ENCODE measurements at places on chromosomes 16 and 17.

GRCh38 chr17:53141731-53142130 is 681.0 kb upstream of the KIF2B start:
- no peak for DNase-seq

DNA sequence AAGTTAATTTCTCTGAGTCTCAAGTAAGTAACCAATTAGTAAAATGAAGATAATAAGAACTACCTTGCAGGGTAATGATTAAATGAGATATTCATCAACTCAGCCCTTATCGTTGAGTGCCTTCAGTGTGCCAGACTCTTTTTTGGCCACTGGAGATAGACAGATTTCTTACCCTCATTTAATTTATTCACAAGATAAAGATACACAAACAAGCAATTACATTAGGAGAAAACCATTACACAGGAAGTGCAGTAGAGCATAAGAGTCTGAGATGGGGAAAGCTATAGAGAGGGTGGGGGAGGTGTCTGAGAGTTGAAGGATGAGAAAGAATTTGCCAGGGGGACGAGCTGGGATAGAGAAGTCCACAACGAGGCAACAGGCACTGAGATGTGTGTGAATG is 72.5 kb upstream of the BCAR1 start:
- DNase-seq, result no peak

DNA sequence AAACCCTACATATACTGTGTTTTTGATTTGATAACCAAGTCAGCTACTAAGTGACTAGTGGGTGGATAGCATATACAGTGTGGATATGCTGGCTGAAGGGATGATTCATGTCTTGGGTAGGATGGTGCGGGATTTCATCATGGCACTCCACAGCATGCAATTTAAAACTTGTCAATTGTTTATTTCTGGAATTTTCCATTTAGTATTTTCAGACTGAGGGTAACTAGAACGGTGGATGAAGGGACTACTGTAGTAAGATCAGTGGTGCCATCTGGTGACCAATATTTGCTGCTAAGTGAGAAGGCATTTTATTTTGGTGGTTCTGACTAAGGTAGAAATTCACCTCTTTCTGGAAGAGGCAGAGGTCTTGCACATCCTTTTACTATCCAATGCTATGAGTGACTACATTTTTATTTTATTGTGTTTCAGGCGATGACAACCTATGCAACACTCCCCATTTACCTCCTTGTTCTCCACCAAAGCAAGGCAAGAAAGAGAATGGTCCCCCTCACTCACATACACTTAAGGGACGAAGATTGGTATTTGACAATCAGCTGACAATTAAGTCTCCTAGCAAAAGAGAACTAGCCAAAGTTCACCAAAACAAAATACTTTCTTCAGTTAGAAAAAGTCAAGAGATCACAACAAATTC is 3.1 kb downstream of the CDC6 start:
- no peak for DNase-seq

- no peak for DNase-seq
Observed at GRCh38 chr16:29710227-29711219, 31.5 kb downstream of the QPRT start.

DNA sequence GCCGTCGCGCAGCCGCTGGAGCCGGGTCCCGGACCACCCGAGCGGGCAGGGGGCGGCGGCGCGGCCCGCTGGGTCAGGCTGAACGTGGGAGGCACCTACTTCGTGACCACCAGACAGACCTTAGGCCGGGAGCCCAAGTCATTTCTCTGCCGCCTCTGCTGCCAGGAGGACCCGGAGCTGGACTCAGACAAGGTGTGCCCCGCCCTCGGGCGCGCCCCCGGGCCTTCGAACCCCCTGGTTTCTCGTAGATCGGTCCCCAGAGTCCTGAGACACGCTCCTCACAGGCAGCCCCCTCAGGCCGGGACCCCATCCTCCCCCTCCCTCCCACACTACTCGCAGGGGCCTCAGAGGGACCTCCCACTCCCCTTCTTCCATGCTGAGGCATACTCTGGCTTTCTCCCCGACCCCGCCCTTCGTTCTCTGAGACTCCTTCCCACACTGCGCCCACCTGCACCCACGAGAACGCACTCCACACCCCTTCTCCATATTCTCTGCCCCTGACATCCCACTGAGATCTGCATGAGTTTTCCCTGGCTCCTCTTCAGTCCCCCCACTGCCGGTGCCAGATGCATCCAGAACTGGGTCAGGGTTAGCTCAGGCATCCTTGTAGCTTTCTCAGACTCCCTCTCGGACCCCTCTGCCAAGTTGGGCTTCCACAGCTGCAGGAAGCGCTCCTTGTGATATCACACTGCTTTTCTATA is 523 bp downstream of the KCTD2 start:
- no peak for DNase-seq

GRCh38 chr16:68539711-68540239 is 684 bp downstream of the ZFP90 start:
- DNase-seq, result no peak

DNA sequence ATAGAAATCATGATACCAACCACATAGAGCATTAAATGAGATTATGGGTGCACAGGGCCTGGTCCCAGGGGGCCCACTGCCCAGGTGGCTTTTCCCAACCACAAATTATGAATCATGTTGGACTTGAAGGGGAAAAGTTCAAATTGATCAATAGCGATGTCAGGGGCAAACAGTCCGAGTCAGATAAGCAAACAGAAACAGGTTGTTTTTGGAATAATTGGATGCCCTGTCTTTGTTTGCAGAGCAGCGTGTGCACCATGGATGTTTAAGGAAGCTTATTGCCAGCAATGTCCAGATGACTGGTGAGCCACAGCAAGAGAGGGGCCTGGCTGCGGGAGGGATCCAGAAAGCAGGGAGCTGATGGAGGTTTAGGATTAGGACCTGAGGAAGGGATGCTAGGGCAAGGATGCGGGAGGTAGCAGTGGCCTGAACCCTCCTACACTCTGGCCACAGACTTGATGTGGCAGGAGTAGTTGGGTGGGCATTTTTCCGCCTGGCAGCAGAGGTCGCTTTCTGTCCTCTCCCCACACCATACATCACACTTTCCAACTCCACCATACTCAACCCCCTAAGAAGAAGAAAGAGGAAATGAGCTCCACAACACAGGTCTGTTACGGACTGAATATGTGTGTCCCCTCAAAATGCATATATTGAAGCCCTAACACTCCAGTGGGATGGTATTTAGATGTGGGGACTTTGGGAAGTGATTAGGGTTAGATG is 266.4 kb upstream of the RPL38 start:
- no peak for DNase-seq

DNA sequence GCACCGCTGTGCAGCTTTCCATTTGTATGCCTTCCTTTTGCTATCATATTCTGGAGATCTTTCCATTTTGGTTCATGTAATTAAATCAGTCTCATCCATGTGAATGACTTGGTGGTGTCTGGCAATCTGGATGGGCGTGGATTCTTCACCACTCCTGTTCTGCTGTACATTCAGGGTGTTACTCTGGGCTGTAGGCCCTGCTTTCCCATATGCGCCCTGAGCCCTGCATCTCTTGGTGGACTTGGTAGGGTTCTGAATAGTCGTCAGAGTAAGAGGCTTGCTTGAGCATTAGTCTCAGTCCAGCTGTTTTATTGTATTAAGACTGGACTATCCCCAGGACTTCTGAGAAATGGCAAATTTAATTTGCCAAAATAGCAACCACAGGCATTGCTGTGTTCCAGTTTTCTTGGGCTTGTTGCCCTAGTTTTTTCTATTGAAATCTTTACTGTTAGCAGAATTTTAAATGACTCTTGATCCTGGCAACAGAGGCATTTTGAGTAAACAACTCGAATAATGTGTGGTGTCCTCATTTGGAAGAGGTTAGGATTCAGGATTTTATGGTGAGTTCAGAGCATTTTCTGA is 14.9 kb downstream of the BANP start:
- no peak for DNase-seq

DNA sequence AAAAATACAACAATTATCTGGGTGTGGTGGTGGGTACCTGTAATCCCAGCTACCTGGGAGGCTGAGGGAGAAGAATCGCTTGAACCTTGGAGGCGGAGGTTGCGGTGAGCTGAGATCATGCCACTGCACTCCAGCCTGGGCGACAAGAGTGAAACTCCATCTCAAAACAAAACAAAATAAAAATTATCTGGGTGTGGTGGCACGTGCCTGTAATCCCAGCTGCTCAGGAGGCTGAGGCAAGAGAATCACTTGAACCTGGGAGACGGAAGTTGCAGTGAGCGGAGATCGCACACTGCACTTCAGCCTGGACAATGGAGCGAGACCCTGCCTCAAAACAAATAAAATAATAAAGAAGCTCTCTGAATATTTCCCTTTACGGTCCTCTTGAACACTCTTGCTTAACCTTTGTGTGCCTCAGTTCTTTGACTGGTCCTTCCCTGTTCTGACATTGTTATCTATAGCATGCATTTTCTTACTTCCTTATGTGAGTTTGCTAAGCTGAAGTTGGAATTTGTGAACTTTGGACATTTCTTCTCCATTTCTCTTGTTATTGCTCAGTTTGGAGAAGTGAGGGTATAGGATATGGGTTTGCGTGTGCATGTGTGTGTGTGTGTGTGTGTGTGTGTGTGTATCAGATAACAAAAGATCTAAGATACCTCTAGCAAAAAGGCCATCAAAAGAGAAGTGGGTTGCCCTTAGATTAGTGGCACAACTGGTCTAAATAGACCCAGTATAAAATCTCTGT is 29.7 kb upstream of the WSB1 start:
- DNase-seq, result no peak

DNA sequence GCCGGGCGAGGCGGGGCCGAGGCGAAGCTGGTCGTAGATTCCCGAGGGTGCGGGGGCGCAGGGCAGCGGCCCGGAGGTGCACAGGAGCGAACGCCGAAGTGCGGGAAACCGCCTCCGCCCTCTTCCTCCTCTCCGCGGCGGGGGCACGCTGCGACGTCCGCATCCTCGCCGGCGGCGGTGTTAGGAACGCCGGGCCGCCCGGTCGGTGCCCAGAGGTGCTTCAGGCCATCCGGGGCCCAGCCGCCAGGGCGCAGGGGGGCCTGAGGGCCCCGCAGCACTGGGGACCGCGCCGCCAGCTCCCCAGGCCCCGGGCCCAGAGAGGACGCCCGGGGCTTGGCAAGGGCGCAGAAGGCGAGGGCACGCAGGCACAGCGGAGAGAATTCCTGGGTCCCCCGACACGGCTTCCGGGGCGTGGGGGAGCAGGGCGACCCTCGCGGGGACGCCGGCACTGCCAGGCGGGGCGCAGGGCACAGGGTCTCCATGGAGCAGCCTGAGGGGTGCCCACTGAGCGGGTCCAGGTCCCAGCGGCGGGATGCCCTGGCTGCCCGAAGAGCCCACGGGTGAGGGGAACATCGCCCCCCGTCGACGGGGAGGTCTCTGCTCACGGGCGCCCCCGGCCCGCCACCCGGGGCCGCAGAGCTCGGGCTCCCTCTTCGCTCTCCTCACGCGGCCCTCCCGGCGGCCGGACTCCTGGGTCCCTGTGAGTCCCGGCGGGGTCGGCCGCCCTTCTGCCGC is 576 bp downstream of the EPOP start:
- DNase-seq, result no peak

- no peak for DNase-seq
Observed at GRCh38 chr16:83781-84615, 6.0 kb downstream of the MPG start.

DNA sequence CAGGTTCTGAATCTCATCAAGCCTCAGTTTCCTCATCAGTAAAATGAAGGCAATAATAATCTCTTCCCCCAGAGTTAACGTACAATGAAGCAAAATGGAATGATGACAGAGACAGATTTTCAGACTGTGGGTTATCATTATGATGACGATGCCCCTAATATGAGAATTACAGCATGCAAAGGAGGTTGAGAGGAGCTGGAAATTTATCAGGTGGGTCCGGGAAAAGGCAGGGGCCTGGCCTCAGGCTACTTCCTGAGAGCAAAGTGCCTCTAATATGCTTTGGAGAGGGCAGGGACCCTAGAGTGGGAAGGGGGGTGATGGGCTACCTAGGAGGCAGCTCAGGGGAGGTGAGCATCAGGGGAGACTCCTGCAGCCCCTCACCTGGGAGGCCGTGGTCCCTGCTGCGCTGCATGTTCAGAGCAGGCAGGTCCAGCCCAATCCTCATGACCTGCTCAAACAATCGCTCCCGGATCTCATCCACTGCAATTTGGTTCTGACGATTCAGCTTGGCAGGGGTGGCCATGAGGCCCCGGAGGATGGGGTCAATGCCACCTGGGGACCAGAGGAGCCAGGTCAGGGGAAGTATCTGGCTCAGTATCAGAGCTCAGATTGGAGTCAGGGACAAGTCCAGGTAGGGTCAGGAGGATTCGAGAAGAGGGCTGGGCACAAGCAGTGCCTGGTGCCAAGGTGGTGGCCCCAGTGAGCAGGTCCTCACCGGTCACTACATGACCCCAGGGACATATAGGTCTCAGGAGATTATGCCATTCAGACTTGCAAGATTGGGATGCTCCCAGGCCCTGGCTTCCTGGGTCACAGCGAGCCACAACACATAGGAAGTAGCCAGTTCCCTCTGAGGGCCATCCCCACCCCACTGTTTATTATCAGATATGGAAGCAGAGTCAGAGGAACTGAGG is 8.1 kb downstream of the MPO start:
- no peak for DNase-seq

DNA sequence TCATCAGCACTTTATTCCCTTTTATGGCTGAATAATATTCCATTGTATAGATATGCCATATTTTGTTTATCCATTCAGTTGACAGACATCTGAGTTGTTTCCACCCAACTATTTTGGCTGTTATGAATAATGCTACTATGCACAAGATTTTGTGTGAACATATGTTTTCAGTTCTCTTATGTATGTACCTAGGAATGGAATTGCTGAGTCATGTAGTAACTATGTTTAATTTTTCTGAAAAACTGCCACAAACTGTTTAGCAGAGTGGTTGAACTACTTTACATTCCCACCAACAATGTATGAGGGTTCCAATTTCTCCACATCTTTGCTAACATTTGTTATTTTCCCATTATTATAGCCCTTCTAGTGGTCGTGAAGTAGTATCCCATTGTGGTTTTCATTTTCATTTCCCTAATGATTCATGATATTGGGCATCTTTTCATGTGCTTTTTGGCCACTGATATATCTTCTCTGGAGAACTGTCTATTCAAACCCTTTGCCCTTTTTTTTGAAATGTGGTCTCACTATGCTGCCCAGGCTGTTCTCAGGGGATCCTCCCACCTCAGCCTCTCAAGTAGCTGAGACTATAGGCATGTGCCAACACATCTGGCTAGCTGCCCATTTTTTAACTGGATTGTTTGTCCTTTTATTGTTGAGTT is 26.3 kb downstream of the SMURF2 start:
- no peak for DNase-seq

- no peak for DNase-seq
Observed at GRCh38 chr17:4514206-4514605, 15.5 kb downstream of the SPNS2 start.

GRCh38 chr17:28045304-28045703 is 2.8 kb downstream of the NLK start:
- no peak for DNase-seq

- no peak for DNase-seq
Observed at GRCh38 chr16:54945063-54945462, 14.4 kb downstream of the IRX5 start.

DNA sequence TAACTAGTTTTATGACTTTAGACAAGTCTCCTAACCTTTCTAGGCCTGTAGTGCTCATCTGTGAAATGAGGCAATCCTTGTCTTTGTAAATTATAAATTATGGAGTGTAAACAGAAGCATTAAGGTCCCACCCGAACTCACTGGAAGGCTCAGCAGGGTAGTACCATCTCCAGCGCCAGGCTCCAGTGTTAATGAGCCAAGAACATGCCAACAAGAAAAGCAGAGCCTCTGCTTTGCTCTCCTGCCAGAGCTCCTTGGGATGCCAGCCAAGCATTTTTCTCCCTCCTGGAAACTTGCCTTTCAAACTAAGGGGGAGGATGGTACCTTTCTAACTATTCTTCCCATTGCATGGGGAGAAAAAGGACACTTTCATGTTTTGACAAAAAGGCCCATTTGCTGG is 14.9 kb downstream of the LIMD2 start:
- DNase-seq, result no peak
